ENCODE measurements at places on chromosomes 2 and 18. TPM values are rescaled to one million over a fixed set of nuclear protein-coding genes. Genes with fewer than 3 reads are reported as not detected.

TTN gene
- total RNA-seq, result 6.3 TPM

ANO7 gene
- 0.63 TPM for total RNA-seq

CROCC2 gene
- total RNA-seq, result under 0.01 TPM

NOSTRIN gene
- total RNA-seq, result 7.2 TPM
